ENCODE measurements at places on chromosomes 7 and 10.
A peak's percentile ranks its signal among the peaks of the same experiment; 100 is the strongest.

GRCh38 chr7:68015122-68015977 is 1018.7 kb downstream of the TYW1 start:
- no peak for DNase-seq

DNA sequence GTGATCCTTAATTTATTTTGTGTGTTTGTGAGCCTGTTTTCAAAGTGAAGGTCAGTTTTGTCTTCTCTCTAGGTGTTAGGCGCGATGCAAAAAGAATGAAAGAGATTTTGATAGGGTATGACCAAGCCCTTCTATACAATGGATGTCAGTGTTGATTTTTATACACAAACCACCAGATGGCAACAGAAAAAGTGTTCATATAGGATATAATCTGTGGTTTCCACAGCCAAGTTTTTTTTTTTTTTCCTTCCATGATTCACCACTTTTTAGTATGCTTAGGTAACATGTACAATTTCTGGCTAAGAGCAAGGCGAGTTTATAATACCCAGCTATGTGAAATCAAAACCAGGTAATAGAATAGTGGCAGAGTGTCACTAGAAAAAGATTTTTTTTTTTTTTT is 8.1 kb downstream of the SDK1 start:
- no peak for DNase-seq

GRCh38 chr7:77985232-77985973 is 186.8 kb downstream of the PHTF2 start:
- DNase-seq: no peak

DNA sequence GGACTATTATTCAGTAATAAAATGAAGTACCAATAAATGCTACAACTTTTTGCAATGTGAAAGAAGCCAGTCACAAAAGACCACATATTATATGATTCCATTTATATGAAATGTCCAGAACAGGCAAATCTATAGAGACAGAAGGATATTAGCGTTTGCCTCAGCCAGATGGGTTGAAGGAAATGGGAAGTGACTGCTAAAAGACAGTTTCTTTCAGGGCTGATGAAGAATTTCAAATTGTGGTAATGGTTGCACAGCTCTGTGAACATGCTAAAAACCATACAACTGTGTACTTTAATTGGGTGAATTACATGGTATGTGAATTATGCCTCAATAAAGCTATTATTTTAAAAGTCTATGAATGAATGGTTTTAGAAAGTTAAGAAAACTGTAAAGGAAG is 23.9 kb upstream of the REEP3 start:
- no peak for DNase-seq

DNA sequence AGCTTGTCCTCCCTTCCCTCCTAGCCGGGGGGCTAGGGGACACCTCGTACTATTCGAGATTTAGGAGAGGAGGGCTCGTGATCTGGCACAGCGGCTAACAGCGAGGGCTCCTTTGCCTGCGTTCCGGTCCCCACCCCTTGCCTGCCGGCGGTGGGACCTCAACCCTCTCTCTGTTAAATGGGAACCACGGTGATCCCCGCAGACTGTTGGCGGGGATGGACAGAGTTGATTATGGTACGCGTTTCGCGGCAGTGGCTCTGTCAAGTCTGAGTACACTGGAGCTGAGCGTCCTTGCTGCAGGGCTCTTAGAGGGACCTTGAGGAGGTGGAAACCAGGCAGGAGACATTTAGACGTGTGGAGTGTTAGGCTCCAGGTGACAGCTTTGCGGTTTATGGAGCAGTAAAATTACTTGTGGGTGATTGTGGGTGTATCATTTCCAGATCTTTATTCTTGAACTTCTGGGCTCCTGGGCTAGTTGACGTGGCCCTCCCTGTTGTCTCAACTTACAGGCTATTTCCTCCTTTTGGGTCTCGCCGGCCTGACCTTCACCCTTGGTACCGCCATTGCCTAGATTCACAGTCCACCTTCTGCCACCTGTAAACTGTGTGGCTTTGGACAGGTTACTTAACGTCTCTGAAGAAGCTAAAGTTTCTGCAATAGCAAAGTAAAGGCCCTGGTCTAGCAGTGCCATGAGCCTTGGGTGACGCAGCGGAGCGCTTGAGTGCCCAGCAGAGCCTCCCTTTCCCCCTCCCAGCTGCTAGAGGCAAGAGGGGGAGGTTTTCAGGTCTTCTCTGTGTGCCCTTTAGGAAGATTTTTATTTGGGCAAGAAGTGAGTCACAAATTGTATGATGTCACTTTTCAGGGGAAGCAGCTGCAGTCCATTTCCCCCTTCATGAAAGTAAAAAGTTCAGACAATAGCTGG is 739 bp downstream of the CASP7 start:
- DNase-seq: peak; percentile 20

DNA sequence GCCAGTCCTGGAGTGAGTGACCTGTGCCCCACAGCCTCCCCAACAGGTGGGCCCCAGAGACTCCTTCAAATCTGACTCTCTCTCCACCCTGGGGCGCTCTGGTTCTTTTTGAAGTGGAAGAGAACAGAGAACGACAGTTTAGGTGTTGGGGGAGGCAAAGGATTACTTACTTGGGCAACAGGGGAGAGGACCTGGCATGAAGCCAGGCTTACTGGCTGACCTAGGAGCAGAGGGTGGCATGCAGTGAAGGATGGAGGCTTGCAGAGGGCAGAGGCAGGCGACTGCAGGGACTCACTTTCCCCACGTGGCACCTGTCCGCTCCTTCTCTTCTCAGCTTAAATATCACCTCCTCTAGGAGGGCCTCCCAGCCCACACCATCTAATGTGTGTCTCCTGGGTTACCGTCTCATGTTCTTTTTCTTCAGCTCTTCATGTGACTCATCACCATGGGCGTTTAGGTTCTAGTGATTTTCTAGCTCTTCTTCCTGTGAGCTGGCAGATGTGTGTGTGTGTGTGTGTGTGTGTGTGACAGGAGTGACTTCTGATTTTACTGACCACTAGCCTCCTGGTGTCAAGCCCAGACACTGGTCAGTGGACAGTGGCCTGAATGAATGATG is 15.5 kb downstream of the LZTS2 start:
- DNase-seq: no peak

DNA sequence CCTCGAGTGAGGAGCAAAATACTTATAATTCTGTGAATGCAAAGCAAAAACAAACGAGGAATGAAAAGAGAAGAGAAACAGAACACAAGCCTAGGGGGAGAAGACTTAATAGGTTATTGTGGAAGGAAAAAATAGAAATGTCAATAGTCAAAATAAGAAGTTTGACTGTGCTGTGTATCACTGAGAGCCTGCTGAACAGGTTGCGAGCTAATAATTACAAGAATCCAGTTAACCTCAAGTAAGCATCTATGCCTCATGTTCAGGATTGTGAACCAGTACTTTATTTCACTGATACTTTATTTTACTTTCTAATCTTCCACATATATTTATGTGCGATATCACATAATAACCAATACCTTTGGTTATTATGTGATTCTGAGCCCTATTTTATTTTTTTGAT is 316.7 kb downstream of the OTUD1 start:
- no peak for DNase-seq

- DNase-seq: no peak
Observed at GRCh38 chr10:79070081-79070605, 1.4 kb downstream of the ZMIZ1 start.

DNA sequence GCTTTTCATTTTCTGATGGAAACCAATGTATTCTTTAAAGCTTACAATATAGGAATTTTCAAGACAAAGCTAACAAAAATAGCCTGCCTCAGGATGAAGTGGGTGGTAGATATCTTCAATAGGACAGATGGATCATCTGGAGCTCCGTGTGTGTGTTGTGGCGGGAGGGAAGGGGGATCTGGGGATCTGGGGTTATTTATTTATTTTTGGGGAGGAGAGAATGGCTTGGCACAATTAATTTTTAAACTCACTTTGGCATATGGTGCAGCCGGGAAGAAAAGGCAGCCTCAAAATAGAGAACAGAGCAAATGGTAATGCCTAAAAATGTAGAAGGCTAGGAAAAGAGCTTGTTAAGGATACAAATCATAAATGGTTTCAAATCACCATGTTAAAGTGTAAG is 11.6 kb upstream of the ABLIM1 start:
- no peak for DNase-seq

GRCh38 chr7:36207451-36208291 is 54.6 kb downstream of the EEPD1 start:
- DNase-seq: no peak

- DNase-seq: peak; percentile 52
Observed at GRCh38 chr10:120979435-120980278, 128.5 kb downstream of the WDR11 start.

DNA sequence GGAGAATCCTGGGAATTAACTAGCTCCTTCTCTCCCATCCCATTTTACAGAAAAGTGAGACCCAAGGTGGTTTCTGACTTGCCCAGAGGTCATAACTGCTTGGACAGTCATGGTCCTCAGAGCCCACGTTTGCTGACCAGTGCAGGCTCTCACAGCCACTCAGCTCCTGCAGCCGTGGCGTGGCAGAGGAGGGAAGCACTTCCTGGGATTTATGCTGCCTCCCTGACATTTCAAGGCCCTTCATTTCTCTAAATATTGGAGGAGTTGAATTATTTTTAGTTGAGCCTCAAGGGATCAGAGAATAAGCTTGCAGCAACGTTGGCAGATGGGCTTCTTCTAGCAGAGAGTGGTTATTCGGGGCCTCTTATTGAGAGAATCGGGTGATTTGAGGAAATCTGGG is 77.1 kb downstream of the LHPP start:
- DNase-seq: no peak

GRCh38 chr7:132141109-132141508 is 435.2 kb downstream of the PLXNA4 start:
- DNase-seq: no peak

- DNase-seq: no peak
Observed at GRCh38 chr10:59864141-59864962, 42.0 kb downstream of the CCDC6 start.

DNA sequence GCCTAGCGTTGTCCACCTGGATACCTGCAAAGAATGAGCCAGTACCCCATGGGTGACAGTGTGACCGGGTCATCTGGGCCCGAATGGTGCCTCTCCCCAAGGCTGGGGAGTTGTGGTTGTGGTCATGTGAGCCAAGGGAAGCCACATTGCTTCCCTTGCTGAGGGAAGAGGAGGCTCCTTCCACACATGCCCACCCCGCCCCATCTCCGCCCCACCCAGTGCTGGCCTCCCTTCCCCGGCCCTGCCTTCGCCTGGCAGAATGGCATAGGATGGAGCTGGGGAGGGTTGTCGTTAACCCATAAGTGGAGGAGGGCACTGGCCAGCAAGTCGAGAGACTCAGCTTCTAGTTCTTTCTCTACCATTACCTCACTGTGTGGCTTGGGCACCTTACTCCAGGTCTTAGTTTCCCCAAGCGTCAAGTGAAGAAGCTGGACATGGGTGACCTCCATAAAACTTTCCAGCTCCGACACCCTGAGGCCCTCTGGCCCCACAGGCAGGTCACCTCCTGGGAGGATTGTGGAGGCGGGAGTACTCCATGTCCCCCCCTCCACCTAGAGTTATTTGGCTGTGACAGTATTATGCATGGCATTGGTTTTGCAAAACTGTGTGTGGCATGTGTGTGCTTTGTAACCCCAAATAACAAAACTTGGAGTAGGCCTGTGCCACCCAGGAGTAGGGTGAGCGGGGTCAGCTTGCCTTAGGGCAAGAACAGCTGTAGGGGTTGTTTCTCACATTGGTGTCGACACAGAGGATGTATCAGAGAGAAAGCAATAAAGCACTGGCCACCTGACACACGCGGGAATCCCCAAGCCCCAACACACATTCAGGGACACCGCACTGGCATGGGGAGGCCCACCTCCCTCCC is 90.5 kb upstream of the MACROH2A2 start:
- no peak for DNase-seq

- no peak for DNase-seq
Observed at GRCh38 chr10:52652431-52653262, 119.9 kb downstream of the MBL2 start.

GRCh38 chr7:95304990-95305389 is 19.3 kb downstream of the PON1 start:
- no peak for DNase-seq

DNA sequence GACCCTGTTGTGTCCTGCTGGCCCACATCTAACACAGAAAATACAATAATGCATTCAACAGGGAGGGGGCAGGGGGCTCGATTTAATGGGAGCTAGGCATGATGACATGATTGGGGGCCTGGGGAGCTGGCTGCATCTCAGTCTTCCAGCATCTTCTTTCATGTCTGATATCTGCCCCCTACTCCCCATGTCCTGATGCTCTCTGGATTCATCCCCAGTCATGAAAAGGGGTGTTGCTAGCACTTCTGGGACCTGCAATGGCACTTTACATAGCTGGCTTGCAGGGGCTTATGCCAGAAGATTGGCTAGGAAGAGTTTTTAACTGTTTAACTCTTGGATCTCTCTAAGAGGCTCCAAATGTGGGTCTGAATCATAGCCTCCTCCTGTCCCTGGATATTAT is 94.9 kb downstream of the AOAH start:
- DNase-seq: no peak

- DNase-seq: no peak
Observed at GRCh38 chr10:69769395-69769992, 32.2 kb upstream of the COL13A1 start.

DNA sequence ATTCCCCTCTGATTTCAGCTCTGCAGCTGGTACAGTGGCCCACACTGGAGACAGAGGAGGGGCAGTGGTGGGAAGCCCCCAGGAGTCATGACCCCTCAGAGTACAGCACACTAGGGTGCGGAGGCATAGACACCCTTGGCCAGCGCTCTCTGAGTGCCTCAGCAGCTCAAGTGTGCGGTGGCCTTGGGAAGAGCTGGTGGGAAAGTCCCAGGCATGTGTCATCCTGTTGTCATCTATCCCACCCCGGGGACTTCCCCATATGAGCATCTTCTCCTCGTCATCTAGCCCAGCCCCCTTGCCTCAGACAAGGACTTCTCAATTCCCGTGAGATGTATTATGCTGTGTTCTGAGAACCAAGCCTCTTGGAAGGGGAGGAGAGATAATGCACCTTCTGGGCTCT is 15.6 kb upstream of the PPIF start:
- DNase-seq: no peak

DNA sequence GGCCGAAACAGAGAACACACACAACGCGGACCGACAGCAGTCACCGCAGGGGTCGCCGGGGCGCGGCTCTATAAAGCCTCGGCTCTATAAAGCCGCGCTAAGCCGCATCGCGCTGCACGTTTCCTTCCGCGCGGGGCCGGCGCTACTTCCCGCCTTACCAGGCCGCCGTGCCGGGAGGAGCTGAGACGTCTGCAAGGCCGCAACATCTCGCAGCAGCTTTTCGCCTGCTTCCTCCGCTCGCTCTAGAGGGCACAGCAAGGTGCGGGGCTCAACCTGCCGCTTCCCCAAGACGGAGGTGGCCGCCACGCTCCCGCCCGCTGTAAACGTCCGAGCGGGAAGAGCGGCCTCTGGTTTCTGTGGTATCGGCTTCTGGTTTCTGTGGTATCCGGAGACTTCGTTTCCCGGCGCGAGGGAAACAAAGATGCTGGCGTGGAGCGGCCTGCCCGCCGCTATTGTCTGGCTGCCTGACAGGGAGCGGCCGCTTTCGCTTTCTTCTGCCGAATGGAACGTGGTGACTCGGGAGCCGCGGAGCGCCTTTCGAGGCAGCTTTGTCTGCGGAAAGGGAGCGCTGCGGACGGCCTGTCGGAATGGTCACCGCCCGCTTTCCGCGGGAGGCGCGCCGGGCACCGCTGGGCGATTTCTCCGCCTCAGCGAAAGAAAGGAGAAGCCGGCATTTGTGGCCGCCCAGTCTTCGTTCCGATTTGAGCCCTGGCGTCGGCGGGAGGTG is 91.8 kb downstream of the SPAG6 start:
- peak; percentile 71 for DNase-seq

- peak; percentile 27 for DNase-seq
Observed at GRCh38 chr7:42055171-42055570, 181.8 kb downstream of the GLI3 start.

GRCh38 chr10:71244431-71245419 is 32.4 kb downstream of the UNC5B start:
- DNase-seq: no peak

- no peak for DNase-seq
Observed at GRCh38 chr7:22013711-22014110, 68.0 kb upstream of the CDCA7L start.
